ENCODE measurements at places on chromosomes 5 and 9. TPM values are rescaled to one million over a fixed set of nuclear protein-coding genes. Genes with fewer than 3 reads are reported as not detected.

Gene TAF1L
- polyA plus RNA-seq, result not detected

Gene UNC5A
- polyA plus RNA-seq, result not detected

Gene ADGRV1
- 0.64 TPM for polyA plus RNA-seq

Gene BASP1
- polyA plus RNA-seq, result 53.0 TPM

Gene RLN1
- polyA plus RNA-seq, result not detected

Gene FGD3
- 3.0 TPM for polyA plus RNA-seq

Gene PCSK1
- polyA plus RNA-seq, result 0.13 TPM

Gene ERMP1
- 2.5 TPM for polyA plus RNA-seq

Gene EGFLAM
- polyA plus RNA-seq, result 15.8 TPM

Gene PCDHGA1
- 1.0 TPM for polyA plus RNA-seq

Gene TIMD4
- polyA plus RNA-seq, result not detected

Gene CDH9
- not detected for polyA plus RNA-seq

Gene DAP
- 146 TPM for polyA plus RNA-seq

Gene SLC6A7
- 0.41 TPM for polyA plus RNA-seq

Gene PCDHGB1
- 0.75 TPM for polyA plus RNA-seq

Gene OTP
- polyA plus RNA-seq, result not detected

Gene PCDHB1
- polyA plus RNA-seq, result not detected

Gene JAKMIP2
- not detected for polyA plus RNA-seq

Gene ELOVL7
- polyA plus RNA-seq, result 1.5 TPM

Gene MYOZ3
- polyA plus RNA-seq, result 2.0 TPM

Gene TRIM7
- polyA plus RNA-seq, result 4.3 TPM

Gene F12
- 1.8 TPM for polyA plus RNA-seq

Gene FRRS1L
- polyA plus RNA-seq, result under 0.01 TPM

Gene RANBP17
- polyA plus RNA-seq, result 4.2 TPM

Gene ANKRD34B
- 0.25 TPM for polyA plus RNA-seq

Gene EXOSC3
- 19.8 TPM for polyA plus RNA-seq

Gene IL13
- polyA plus RNA-seq, result not detected

Gene MCTP1
- polyA plus RNA-seq, result 0.43 TPM

Gene CAMSAP1
- 2.5 TPM for polyA plus RNA-seq

Gene FSTL4
- polyA plus RNA-seq, result not detected

Gene GABRG2
- not detected for polyA plus RNA-seq
